ENCODE measurements at places on chromosomes 11 and 22.

DNA sequence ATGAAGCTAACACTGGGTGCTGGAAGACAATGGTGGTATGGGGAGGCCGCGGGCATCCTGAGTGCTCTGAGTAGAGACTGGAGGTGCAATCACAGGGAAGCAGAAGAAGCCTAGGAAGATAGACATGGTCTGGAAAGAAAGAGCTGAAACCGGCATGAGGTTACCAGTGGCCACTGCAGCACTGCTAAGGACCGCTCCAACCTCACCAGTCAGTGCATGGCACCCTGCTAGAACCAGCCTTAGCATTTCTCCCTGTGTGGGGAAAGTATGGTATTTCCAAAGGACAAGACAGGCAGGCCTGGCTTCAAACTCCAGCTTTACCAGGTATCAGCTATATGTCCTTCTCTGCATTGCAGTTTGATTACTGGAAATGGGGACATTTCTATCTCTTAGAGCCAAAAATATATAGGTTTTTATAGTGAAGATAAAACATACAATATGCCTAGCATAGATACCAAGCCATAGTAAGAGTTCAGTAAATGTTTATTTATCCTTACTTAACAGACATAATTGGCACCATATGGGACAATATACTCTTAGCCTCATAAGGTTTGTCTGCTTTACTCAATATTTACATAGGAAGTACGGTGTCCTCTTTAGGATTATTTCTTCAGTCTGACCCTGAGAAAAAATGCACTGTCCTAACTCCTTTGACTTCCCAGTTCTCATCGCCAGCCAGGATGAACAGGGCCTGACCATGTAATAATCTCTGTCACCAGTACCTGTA is 231.1 kb downstream of the TENM4 start:
- DNase-seq, result no peak

- no peak for DNase-seq
Observed at GRCh38 chr11:100397401-100397800, 289.7 kb upstream of the ARHGAP42 start.

DNA sequence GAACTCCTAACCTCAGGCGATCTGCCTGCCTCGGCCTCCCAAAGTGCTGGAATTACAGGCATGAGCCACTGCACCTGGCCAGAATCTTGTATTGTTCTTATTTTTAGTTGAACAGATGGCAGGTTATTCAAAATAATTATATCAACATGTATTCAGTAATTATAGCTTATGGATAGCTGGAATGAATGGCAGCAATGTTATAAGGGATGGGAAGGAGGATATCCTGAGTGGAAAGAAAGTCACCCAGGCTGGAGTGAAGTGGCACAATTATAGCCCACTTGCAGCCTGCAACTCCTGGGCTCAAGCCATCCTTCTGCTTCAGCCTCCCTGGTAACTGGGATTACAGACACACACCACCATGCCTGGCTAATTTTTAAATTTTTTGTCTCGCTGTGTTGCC is 88.1 kb downstream of the MED15 start:
- no peak for DNase-seq

DNA sequence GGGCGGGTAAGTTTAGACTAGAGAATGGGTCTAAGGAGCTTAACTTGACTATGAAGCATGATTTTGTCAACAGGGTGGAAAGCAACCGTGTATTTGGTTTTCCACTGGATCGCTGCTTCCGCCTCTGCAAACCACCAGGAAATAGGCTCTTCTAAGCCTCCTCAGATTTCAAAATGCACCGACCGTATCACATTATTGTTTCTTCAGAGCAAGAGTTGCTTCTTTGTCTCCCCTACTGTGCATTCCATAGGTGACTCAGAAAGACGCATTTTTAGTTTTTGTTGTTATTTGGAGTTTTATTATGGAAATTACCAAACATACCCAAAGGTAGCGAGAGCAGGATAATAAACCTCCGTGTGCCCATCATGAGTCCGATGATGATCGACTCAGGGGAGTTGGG is 64.3 kb upstream of the RASD2 start:
- no peak for DNase-seq
